Mesenteric fat pad (tissue), 1 donor: ENCODE measurements at places on chromosomes 5 and 9. TPM values are rescaled to one million over a fixed set of nuclear protein-coding genes. Genes with fewer than 3 reads are reported as not detected.

The COL15A1 gene
- 73.3 TPM for total RNA-seq

The CBY3 gene
- not detected for total RNA-seq

The EXOC3 gene
- 58.5 TPM for total RNA-seq

- DNase-seq = peak; percentile 51
These were observed 9.4 kb upstream of the ANGPTL2 start for GRCh38 chr9:127131871-127132270.

GRCh38 chr5:52856564-52856963 is 68.8 kb downstream of the ITGA1 start:
- DNase-seq = no peak

DNA sequence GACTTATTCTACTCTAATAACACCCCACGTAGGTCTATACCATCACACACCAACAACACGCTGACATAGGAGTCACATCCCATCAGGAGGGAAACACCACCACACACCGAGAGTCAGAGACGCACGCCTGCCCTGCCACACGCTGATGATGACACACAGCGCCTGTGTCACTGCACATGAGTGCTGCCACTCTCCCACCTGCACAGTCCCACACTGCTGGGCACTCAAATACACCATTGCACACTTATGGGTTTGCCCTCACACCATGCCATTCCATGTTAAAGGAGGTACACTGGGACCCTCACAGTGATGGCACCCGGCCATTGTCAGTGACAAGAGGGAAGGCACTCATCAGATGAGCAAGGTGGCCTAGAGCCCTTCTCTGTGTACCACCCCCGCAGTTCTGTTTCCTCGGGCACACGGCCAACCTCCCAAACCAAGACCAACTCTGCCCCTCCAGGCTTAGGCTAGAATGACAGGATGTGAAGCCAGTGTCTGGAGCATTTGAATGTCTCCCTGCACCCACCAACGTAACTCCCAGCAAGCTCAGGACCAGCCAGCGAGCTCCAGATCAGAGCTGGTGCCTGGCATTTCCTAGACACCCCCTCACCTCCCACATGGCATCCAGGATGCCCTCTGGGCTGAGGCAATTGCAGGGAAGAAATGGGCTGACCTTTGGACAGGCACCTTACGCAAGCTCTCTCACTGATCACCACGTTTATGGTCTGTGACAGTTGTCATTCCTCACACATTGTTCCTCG is 3.6 kb upstream of the CPLX2 start:
- DNase-seq = no peak

The DMRT3 gene
- 1.1 TPM for total RNA-seq

GRCh38 chr9:123637945-123638634 is 282.1 kb downstream of the CRB2 start:
- DNase-seq = no peak

DNA sequence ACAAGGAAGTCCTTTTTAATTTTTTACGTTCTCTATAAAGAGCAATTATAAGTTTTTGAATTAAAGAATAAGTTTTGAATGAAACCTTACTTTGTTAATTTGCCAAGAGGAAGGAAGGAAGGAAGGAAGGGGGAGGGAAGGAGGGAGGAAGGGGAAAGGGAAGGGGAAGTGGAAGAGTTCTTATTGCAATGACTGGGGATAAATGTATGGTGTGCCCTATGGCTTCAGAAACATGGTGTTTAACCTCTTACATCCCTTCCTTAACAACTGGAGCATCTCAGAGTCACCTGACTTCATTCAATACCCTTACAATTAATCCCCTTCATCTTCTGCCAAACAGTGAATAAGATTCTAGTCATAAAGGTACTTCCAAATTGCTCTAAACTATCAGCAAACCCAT is 16.0 kb downstream of the CEMIP2 start:
- DNase-seq = no peak

DNA sequence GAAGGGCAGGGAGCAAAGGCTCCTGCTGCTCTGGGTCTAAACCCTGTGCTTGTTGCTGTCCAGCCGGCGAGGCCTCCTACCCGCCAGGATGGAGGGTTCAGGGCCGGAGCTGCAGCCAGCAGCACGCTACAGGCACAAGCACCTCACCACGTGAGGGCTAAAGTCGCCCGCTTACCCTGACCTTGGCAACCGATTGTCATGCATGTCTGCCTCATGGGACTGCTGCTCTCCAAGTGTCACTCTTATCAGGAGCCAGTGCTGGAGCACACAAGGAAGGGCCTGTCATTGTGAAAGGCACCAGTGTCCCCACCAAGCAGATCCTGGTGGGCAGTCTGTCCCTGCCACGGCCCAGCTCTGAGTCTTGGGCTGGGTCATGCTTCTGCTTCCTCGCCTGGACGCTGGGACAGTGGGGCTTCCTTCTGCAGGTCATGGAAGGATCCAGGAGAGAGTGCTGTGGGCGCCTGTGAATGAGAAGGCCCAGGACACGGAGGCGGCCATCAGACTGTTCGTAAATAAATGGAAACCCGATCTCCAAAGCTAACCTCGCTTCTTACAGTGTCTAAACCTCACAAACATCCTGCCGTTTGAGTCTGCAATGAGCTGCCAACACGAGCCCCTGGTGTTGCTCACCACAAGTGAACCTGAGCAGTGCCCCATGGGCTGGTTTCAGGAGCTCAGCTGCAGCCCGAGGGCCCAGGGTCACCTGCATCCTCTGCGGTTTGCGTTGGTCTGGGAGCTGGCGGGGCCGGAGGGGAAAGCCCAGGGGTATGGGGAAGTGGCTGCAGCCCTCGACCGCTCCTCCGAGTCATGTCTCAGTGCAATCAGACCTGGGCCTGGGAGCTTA is 58.2 kb upstream of the RXRA start:
- DNase-seq = no peak

DNA sequence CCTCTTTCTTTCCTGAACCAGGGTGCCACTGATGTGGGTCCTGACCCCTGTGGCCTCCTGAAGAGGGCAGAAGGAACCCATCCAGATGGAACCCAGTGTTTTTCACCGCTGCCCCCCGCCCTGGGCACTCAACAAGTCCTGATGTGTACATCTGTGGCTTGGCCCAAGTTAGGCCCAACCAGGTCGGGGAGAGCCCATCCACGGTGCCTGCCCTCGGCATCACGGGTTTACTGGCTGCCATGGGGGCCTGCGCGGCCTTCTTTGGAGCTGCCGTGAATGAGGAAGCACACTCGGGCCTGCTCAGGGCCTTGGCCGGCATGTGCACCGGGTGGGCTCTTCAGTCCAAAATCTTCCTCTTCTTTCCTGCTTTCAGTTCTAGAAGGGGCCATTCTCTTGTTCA is 5.8 kb downstream of the ECSCR start:
- no peak for DNase-seq

The CEP72 gene
- 2.0 TPM for total RNA-seq

GRCh38 chr5:41364346-41364745 is 146.1 kb downstream of the PLCXD3 start:
- DNase-seq = no peak

- no peak for DNase-seq
These were observed 294.6 kb upstream of the CLINT1 start for GRCh38 chr5:158153508-158153907.

DNA sequence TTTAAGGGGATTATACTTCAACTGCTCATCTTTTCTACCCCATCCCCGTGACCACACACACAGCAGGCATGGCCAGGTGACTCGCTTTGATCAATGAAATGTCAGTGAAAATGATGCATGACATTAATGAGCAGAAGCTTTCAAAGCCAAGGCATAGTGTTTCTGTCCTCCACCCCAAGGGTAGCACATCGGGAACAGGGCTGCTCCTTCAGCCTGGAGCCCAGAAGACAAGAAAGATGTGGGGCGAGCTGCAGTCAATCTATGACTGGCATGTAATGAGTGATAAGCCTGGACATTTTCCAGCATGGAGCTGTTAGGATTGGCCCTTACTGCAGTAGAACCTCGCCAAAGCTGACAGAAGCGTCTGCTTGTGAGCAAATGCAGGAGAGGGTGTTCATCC is 122.6 kb upstream of the IRX2 start:
- DNase-seq = peak; percentile 37

The TAF11L5 gene
- not detected for total RNA-seq

DNA sequence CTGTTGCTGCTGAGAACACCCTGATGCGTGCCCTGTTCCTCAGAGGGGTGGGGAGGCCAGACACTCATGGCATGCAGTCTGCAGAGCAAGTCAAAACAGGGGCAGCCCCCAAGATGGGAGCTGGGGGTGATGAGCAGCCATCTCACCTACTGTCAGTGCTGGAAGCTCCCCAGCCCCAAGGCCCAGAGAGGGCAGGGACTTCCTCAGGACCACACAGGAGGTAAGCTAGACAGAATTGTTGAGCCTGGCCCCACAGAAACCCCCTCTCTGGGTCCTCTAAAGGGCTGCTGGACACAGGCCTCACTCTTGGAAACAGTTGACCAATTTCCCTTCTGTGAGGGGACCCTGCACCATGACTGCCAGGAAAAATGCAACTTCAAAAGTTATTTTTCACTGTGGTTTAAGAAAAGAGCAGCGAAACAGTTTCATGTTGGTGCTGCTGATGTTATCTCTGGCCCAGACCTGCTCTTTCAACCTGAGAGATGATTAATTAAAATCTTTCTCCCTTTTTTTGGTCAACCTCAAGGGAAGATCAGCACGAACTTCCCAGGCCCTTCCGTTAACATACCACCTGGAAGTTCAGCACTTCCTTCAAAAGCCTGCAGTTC is 9.6 kb downstream of the CSF2 start:
- no peak for DNase-seq

The STPG3 gene
- not detected for total RNA-seq

DNA sequence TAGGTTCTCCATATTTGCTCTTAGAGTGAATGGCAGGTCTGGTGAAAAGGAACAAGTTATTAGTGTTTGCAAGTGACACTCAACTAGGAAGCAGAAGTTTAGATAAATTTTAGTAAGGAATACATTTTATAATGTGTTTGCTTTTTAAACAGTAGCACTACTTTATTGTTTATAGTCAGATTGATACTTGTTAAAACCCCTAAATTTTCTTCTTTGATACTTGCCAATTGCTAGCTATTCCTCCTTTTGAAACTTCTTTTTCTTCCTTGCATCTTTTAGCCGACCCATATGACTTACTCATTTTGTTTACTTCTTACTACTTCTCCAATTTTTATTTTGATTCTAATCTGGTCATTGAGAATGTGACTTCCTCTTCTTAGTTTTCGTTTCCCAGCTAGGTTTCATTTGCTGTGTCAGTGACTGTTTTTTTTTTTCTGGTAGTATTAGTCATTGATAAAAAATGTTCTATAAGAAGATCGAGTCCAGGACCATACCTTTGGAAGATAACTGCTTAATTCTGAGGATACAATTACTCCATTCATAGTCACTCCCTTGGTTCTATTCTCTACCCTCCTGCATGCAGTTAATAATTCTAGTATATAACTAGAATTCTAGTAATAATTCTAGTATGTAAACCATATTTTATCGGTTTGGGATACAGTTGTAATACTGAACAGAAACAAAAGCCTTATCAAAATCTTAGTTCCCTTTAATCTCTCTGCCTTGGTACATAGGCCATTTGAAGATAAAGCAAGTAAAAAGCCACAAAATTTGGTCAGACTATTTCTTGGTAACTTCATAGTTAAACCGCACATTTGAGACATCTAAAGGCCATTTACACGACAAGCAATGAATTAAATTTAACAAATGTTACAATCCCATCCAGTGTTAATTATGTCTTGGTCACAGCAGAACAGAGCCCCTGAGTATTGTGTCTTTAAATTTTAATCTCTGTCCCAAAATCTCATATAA is 2.8 kb upstream of the RICTOR start:
- no peak for DNase-seq

The FAM169A gene
- 0.16 TPM for total RNA-seq

The DOCK8 gene
- total RNA-seq = 31.0 TPM

- DNase-seq = no peak
These were observed 66.1 kb downstream of the RAI14 start for GRCh38 chr5:34722183-34722582.

- DNase-seq = no peak
These were observed 182.2 kb downstream of the TMC1 start for GRCh38 chr9:72703574-72703973.

GRCh38 chr5:55175781-55176175 is 2.8 kb upstream of the CDC20B start:
- no peak for DNase-seq

GRCh38 chr5:132487841-132488555 is 2.6 kb downstream of the IRF1 start:
- no peak for DNase-seq

The HAVCR1 gene
- 0.29 TPM for total RNA-seq

The SPATA31D1 gene
- not detected for total RNA-seq

DNA sequence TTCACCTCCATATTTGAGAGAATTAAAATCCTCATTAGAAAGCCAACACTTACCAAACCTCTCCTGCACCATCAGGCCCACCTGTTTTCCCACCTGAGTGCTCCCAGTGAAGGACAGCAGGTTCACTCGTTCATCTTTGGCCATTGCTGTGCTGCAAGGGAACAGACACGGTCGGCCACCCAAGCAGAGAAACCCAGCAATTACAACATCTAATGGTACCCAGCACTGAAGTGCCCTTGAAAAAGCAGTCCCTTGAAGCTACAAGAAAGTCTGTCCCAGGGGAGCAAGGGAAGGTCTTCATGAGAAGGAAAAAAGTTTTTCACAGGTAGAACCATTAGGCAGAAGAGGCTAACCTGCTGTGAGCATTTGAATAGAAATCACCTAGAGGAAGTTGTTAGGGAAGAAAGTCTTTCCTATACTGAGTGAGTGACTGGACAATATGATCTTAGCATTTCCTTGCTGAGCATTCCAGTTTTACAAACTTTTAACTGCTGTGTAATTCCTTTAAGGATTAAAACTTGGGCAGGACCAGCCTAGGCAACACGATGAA is 26.7 kb downstream of the ALDH7A1 start:
- DNase-seq = no peak

The ARID3C gene
- total RNA-seq = not detected

The PCDHGA2 gene
- total RNA-seq = 3.7 TPM

- no peak for DNase-seq
These were observed 100.8 kb downstream of the HOMER1 start for GRCh38 chr5:79413112-79413511.

DNA sequence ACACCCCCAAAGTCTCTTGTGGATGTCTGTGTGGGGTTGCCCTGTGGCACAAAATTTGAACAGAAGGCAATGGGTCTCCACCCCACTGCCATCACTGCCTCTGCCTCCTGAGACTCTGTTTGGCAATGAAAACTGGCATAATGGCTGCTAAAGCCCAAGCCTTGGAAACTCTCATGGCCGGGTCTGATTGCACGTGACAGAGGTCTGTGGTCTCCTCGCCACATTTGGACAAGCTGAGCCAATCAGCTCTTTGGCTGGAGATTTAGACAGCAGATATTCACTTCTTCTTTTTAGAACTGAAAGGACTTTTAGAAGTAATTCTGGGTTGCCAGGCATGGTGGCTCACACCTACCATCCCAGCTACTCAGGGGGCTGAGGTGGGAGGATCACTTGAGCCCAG is 5.5 kb downstream of the GGTA1 start:
- DNase-seq = no peak

GRCh38 chr5:90994796-90995195 is 388.3 kb downstream of the ARRDC3 start:
- no peak for DNase-seq

The COX7C gene
- total RNA-seq = 394 TPM

DNA sequence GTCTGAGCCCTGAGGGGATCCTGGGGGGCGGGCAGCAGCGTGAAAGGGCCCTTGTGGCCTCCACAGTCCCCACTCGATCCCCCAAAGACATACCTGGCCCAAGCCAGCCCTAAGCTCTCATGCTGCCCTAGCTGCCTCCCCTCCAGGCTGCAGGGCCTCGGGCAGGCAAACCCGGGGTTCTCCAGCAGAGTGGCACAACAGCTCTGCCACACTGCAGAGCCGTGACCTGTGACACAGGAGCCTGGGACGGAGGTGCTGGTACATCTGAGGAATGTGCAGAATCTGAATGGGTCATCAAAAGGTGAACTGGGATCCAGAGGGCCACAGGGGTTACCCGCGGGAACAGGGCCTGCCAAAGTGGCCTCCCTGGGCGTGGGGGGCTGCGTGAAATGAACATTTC is 163.2 kb downstream of the DAB2IP start:
- peak; percentile 85 for DNase-seq
